ENCODE measurements at places on chromosomes 1 and 21.
A peak's percentile ranks its signal among the peaks of the same experiment; 100 is the strongest.

DNA sequence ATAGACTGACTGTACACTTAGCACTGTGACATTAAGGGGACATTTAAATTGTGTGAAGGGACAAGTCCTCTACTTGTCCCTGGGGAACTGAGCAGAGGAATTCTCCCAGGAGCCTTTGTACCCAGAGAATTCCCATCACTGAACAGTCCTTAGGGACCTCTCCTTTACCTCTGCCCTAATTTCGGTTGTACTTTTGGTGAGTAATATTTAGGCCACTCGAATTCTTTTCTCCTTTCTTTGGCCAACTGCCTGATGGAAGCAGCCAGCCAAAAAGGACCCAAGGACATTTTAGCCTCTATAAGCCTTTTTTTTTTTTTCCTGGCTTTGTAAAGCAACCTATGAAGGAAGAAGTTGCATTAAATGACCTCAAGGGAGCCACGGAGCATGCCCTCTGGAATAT lies 71.5 kb downstream of the NR5A2 start:
- no peak for DNase-seq

GRCh38 chr1:54054438-54054749 lies 986 bp downstream of the TCEANC2 start:
- no peak for DNase-seq

GRCh38 chr21:29660047-29660720 lies 279.6 kb downstream of the GRIK1 start:
- no peak for DNase-seq

DNA sequence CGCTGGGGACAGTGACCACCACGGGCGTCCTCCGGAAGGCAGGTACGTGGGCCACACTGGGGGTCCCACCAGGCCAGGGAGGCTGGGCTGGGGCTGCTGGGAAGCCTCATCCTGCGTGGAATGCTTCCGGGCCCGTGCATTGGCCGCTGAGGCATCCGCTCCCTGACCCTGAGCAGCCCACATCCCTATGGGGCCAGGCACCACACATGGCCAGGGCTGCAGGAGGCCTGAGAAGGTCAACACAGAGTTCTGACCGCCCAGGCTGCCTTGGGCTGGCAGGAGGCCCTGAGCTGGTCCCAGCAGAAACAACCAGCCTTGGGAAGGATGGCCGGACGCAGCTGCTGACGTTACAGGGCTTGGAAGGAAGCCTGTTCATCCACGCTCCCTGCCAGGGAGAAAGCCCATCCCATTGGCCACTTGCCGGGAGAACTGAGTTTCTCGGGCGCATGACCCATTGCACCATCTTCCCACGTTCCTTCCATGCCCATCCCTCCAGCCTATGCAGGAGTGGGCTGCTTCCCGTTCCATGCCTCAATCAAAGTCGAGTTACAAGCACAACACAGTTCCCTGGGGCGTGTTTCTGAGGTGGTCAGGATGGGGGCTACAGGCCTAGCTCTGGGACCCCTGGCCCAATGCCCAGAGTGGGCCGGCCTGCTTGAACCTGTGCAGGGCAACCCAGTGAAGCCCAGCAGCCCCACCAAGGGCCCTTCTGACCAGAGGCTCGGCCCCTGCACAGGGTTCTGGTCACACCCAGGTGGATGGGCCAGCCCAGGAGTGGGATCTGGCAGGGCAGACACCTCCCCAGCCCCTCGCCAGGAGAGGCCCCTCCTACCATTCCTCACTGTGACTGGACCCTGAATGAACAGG lies 31.7 kb downstream of the TRIM11 start:
- DNase-seq, result no peak

DNA sequence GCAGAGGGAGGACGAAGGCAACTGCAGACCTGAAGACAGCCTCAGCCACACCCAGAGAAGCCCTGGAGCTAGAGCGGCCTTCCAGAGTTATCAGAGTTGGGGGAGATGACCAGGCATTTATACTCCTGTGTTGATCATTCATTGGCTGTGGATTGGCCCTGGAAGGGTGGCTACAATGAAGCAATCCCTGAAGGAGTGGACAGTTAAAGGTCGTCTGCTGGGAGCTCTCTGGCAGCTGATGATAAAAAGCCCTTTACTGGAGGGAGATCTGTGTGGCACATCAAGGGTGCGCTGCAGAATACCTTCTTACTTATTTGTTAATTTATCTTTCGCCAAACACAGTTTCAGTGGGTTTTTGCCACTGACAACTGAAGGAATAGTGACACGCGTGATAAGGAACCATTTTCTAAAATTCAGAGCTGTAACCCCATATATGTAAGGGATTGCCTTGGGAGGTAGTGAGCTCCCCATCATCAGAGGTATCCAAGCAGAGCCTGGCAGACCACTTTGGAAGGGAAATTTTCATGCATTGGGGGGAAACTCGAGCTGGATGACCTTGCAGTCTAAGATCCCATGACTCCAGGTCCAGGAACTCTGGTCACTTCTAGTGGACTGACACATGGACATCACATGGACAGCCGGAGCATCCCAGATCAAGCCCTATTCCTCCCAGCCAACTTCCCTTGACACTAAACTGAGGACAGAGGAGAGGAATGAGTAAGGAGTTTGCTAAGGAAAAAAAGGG lies 126.4 kb upstream of the GADD45A start:
- DNase-seq, result no peak

DNA sequence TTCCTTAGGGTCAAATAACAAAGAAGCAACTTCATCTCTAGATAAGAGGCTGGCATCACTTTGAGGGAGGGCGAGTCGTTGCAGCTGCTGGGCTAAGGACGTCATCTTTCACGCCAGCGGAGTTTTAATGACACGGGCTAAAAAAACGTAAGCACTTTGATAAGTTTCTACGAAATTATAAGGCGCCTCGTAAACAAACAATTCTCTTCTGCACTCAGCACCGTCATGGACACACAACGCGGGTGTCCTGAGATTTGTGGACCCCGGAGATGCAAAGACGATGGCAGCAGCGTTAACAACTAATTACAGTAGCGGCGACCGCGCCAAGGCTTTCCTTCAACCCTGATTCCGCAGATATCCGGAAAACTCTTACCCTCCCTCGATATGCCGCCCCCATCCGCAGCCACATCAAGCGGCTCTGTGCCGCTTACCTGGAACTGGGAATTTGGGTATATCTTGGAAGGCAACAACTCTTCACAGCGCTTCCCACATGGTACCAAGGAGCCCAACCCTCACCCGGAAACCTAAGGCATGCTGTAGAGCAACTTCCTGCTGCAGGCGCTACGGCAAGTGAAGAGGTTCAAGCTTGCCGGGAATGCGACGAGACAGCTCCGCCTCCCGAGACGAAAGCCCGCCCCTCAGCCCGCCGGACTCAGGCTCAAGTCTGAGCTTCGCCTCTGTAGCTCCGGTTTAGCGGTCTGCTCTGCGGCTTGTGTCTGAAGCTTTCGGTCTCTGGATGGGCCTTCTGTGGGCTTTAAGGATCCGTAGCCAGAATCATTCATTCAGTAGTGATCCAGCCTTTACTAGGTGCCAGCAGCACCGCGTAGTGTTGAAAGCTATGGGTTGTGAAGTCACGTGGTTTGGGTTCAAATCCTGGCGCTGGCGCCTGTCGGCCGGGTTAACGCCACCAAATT lies at the start of gene HEATR1:
Gene HEATR1 (minus strand): TSS at position 526 of the 914 bp plus-strand sequence. CDS start 421 bp downstream, at position 105.
- peak; percentile 88 for DNase-seq

GRCh38 chr1:119141020-119141424 lies 569 bp upstream of the WARS2 start:
- peak; percentile 20 for DNase-seq

GRCh38 chr21:29152916-29153315 lies 22.5 kb downstream of the MAP3K7CL start:
- no peak for DNase-seq

Measured in activated CD4-positive, alpha-beta T cell treated with anti-CD3 and anti-CD28 coated beads, Interleukin-2, amount 50 U/mL, for 24 hours (primary cell).